ENCODE measurements at places on chromosomes 3 and 15.

DNA sequence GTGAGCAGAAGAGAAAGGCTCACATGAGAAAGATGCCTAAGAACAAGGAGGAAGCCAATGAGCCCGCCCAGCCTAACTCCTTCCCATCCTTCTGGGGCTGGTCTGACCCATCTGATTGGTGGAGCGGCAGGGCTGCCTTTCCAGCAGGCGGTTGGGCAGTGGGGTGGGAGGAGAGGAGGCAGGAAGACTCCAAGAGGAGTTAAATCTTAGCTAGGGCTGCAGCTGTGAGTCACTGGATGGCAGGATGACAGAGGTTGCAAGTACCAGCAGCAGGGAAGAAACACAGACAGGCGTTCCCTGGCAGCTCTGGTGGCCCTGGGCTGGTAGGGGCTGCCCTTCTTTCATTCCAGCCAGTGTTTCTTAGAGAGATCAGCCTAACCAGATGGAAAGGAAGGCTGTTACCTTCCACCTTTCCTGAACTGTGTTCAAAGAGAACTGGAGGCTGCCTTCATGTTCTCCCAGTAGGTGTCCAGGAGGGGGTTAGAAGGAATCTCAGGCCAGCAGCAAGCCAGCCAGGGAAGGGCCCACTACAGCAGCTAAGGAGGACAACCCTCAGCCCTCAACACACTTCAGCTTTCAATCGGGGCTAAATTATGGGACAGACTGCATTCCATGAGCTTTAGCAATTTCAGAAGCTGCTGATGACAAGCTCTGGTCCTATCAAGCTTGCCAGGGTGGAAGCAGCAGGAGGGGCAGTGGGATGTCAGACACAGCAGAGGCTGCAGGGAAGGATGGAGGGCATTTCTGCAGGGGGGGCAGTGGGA is 50.3 kb downstream of the CHSY1 start:
- DNase-seq = peak; percentile 91

DNA sequence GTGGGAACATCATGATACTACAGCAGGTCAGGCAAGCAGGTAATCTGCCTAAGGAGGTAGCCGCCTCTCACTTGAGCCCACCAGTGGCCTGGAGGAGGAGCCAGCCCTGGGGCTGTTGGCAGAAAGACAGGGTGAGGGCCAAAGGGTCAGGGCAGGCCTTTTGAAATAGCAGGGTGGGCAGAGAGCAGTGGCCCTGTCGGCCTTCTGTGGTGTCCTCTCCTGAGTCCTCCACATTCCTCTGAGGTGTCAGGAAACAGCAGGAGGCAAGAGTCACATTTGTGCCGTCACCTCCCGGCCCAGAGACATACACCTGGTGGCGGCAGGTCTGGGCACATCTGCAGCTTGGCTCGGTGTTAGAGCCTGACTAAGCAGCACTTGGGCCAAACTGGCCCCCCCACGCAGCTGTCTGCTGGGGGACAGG is 3.9 kb upstream of the BNC1 start:
- no peak for DNase-seq

GRCh38 chr3:129039271-129040038 is 21.1 kb upstream of the GP9 start:
- no peak for DNase-seq

- DNase-seq = no peak
Observed at GRCh38 chr3:31392568-31392967, 140.2 kb upstream of the STT3B start.

DNA sequence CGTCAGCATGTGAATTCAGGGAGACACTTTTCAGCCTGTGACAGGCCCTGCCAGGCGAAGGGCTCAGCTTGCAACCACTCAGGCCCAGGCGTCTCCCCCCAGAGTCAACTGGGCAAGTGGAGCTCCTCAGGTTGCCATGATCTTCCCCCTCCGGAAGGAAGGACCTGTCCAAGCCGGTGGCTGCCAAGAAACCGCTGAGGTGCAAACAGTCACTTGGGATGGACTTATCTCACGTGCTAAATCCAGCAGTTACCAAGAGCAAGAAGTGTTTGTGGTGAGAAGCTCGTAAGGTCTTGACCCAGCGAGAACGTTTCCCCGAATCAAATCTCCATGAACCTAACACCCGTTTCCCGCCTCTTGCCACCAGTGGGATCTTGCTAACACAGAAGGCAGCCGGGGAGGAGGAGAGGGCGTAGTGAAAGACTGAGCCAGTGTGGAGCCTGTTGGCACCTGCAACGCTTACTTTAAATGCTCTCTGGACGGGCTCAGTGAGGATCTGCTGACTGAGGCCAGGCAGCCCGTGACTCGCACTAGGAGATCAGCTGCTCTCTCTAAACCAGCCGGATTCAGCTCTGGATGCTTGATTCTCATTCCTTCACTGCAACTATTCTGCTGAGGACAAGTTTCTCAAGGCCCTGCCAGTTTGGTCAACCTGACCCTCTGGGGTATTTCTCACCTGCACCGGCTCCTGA is 39.0 kb downstream of the IQSEC1 start:
- no peak for DNase-seq

GRCh38 chr15:69615736-69616135 is 163.1 kb downstream of the RPLP1 start:
- DNase-seq = no peak

DNA sequence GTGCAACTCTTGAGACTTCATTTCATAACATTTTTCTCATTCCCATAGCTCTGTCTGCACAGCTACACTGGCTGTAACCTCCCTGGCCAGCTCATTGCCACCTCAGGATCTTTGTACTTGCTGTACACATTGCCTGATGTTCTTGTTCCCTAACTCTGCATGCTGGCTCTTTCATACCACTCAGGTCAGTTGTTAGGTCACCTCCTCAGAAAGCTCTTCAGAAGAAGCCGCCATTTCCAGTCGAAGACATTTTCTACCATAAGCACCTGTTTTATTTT is 176.2 kb downstream of the AKAP13 start:
- DNase-seq = no peak

- DNase-seq = no peak
Observed at GRCh38 chr3:25041871-25042584, 386.0 kb upstream of the RARB start.

GRCh38 chr3:151933234-151933853 is 59.9 kb downstream of the SUCNR1 start:
- DNase-seq = no peak

DNA sequence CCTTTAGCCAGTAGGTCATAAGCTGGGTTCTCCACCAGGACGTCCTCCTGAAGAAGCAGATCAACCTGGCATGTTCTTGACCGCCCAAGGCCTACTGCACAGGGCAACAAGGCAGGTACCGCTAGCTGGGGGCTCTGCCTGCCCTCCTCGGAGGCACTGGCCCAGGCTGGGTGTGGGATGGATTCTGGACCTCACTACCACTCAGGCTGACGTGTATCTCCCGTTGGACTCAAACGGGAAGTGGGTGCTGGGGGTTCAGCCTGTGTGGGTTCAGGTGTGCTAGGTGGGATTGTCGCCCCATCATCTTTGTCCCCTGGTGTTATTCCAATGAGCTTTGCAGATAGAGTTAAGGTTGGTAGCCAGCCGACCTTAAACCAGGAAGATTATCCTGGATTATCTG is 95.0 kb upstream of the SNRPA1 start:
- no peak for DNase-seq

- DNase-seq = no peak
Observed at GRCh38 chr15:66955001-66955516, 110.3 kb upstream of the SMAD3 start.

DNA sequence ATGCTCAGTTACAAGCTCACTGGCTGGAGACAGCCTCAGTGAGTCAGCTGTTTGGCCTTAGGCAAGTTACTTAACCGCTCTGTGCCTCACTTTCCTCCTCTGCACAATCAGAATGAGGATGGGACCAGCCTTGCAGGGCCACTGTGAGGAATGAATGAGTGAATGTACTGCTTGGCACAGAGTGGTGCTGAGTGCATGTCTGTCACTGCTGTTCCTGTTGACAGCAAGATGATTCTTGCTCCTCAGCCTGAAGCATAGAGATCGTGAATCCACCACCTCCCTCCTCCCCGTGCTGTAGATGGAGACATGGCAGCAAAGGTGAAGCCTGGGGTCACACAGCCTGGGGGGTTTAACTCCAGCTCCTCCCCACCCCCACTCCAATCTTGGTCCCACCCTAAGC is 14.6 kb upstream of the GRIP2 start:
- DNase-seq = no peak

- no peak for DNase-seq
Observed at GRCh38 chr3:102301155-102301880, 133.5 kb upstream of the ZPLD1 start.

- DNase-seq = no peak
Observed at GRCh38 chr15:71049706-71050422, 65.4 kb upstream of the THSD4 start.

DNA sequence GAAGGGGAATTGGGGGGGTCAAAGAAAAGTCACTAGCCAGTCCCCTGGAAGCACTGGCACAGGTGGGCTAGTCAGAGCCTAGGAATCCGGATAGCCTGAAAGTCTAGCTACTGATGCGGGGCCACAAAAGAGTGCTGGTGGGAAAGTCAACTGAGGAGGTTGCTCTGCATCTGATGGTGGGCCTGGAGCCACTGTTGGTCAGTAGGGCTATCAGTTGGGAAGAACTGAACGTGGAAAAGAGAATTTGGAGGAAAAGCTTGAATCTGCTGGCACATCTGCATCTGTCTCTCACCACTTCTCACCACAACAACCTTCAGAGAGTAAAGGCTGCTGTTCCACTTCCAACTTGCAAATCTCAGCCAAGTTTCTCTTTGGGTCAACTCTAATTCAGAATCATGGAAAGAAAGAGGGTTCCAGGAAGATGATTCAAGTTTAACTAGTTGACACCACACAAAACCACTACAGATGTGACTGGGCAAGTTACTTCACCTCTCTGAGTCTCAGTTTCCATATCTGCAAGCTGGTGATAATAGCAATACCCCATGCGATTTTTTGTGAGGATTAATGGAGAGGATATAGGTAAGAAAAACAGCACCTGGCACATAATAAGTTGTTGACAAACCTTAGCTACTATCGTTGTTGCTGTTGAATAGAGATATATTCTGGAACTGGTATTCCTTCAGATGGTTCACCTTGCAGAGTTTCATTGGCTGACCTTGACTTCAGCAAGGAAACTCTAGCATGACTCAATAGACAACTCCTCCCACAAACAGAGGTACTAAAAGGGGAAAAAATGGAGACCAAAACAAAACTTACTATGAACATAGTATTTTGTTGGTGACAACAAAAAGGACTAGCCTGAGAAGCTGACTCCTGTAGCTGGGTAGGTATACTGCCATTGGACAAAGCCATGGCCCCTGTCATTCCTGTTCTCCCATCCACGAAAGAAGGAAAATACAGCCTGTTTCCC is 280.2 kb upstream of the STT3B start:
- DNase-seq = no peak

GRCh38 chr3:140315955-140316354 is 361.9 kb upstream of the TRIM42 start:
- DNase-seq = no peak

DNA sequence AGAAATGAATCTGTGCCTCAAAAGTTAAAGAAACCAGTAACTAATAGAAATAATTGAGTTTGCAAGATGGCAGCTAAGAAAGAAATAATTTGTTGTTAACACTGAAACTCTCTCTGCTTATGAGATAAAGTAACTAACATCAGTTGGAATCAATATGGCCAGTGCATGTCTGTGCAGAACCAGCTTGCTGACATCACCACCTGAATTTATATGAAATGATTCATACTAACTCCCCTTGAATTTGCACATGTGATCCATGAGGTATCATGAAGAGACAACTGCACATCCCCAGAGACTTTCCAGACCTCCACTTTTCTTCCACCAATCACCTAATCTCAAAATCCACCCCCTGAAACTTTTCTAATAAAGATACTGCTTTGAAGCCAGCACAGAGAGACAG is 10.3 kb upstream of the SLC25A38 start:
- DNase-seq = no peak

GRCh38 chr3:68017069-68017468 is 362.7 kb upstream of the SUCLG2 start:
- no peak for DNase-seq

DNA sequence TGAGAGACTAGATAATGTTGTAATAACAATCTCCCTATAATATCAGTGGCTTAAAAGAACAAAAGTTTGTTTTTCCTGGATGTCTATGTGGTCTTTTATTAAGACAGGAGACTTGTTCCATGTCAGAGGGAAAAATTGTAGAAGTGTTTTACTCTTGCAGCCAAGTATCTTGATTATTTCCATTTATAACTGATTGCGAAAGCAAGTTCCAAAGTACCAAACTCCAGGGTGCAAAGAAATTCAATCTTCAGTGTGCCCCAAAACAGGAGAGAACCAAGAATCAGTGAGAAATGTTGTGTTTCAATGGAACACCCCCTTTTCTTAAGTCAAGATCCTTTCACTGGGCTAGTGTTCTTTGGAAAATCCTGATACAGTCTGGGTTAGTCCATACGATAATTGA is 624.4 kb upstream of the BCHE start:
- DNase-seq = no peak

DNA sequence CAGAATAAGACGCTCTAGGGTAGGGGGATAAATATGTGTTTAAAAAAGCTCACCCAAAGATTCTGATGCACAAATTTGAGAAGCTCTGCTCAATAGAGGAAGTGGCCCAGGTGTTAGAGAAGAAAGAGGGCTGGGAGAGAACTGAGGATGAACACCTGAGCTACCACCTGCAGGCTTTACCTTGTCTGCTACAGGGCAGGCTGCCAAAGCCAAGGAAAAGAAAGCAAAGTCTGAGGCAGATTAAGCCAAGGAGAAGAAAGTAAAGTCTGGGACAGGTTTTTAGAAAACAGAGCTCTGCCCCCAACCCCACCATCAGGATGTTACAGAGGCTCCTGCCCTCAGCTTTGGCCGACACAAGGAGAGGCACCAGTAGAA is 92.9 kb downstream of the THRB start:
- DNase-seq = no peak

DNA sequence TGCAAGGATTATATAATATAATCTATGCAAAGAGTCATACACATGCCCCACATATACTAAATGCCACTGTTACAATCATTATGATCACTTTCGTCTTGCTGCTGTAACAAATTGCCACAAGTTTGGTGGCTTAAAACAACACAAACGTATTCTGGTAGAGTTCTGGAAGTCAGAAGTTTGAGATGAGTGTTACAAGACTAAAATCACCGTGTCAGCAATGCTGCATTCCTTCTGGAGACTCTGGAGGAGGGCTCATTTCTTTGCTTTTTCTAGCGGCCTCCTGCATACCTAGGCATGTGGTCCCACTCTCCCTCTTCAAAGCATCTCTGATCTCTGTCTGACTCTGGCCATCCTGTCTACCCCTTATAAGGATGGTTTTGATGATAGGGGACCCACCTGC is 1.4 kb upstream of the CCDC174 start:
- no peak for DNase-seq

DNA sequence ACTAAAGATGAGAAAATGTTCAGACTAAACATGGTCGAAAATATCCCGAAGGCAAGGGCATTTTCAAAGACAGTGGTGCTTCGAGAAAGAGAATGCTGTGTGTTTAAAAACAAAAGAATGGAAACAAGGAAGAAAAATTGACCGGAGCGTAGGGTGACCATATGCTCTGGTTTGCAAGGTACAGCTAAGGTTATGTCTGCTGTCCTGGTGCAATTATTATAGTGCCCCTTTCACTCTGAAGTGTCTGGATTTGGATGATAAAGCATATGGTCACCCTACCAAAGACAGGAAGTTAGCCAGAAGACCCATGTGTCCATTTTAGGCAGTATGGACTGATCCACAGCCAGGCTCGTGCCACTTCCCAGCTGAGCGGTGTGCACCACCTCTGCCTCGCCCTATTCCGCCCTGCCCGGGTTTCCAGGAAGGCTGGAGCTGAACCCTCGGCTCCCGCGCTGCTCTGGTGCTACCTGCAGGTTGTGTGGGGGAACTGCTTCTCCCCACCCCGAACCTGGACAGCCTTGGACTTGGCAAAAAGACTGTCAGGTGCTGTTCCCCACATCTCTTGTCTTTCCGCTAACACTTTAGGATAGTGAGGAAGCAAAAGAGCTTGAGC is 25.2 kb downstream of the GOLGA6D start:
- DNase-seq = peak; percentile 67

GRCh38 chr15:66586155-66586976 is 20.6 kb upstream of the LCTL start:
- DNase-seq = no peak

All from NB4 (cell line).